ENCODE measurements at places on chromosomes 4 and X.

GRCh38 chr4:92455951-92456350 is 152.2 kb downstream of the GRID2 start:
- no peak for ATAC-seq

DNA sequence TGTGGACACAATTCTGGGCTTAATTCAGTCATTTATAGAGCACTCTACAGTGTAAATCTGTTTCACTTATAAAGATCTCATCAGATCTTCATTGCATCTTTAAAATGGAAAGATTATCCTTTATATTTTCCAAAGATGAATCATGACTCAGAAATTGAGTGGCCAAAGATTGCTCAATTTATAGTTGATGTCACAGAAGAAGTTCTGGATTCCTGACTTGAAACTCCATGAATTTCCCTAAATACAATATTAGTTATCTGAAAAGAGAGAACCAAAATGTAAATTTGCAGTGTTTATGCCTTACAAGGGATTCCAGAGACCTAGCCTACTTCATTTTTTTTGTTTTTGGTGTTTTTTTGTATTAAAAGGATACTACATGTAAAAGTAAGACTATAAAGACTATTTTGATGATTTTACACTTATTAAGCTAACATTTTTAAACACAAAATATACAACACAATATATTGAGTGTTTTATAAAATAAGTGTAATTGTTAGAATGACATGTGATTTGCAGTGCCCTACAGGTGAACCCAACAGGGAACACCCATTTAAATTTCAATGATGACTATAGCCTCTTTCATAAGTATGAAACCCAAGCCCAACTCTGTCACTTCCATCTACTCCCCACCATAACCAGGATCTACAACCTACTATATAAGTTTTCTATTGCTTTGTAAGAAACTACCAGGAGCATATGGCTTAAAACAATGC is 183.5 kb downstream of the PCDH7 start:
- no peak for ATAC-seq

GRCh38 chr4:120081726-120082125 is 15.1 kb upstream of the MAD2L1 start:
- ATAC-seq: no peak

DNA sequence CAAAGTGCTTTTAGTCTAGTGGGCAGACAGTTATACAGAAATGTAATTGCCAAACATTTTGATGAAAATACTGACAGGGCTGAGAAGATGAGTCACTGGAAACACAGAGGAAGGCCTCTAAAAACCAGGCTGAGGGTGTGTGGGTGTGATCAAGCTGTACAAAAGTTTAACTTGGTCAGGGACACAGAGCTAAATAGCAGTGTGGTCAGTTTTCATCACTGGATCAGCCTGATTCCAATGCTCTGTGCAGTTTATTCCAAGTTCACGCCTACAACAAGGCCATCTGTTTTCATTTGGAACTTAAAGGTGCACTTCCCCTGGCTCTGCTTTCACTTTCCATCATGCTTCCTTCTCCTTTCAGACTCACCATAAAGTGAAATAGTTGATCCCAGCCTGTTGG is 10.6 kb downstream of the CENPVL3 start:
- peak; percentile 52 for ATAC-seq

- no peak for ATAC-seq
These were observed 226.1 kb upstream of the KCNIP4 start for GRCh38 chr4:22174640-22175039.

- ATAC-seq: no peak
These were observed 2.7 kb upstream of the CCNQ start for GRCh38 chrX:153601511-153602110.

DNA sequence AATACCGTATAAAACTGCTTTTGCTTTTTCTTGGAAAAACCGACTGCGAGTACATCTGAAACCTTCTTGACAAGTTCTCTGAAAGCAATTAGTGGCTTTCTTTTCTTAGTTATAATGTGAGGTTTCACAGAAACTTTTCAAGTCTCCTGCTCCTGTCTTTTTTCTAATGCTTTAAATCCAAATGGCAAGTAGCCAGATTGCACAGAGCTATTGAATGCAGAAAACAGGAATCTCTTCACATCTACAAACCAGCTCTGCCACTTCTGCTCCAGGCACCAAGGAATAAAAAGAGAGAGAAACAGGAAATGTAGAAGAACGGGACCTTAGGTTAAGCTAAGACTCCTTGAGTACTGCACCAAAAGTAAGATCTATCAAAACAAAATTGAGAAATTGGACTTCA is 267.3 kb upstream of the TET2 start:
- ATAC-seq: peak; percentile 52

DNA sequence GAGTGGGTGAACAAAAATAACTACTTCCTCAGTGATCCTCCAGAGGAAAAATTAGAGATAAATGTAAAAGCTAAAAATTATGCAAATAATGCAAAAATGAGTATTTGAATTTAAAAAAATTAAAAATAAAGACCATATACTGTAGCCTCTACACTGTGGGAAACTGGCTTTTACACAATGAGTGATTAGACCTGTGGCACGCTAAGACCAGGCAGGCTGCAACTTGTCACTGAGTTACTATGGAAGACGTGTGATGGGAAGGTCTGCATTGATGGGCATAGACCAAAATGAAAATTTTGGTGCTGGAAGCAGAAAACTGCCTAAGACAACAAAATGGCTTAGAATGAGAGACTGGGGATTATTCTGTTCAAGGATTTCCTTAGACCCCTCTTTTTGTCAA is 30.2 kb downstream of the BTC start:
- ATAC-seq: no peak

GRCh38 chrX:155023907-155024833 is 1.6 kb upstream of the F8 start:
- no peak for ATAC-seq

DNA sequence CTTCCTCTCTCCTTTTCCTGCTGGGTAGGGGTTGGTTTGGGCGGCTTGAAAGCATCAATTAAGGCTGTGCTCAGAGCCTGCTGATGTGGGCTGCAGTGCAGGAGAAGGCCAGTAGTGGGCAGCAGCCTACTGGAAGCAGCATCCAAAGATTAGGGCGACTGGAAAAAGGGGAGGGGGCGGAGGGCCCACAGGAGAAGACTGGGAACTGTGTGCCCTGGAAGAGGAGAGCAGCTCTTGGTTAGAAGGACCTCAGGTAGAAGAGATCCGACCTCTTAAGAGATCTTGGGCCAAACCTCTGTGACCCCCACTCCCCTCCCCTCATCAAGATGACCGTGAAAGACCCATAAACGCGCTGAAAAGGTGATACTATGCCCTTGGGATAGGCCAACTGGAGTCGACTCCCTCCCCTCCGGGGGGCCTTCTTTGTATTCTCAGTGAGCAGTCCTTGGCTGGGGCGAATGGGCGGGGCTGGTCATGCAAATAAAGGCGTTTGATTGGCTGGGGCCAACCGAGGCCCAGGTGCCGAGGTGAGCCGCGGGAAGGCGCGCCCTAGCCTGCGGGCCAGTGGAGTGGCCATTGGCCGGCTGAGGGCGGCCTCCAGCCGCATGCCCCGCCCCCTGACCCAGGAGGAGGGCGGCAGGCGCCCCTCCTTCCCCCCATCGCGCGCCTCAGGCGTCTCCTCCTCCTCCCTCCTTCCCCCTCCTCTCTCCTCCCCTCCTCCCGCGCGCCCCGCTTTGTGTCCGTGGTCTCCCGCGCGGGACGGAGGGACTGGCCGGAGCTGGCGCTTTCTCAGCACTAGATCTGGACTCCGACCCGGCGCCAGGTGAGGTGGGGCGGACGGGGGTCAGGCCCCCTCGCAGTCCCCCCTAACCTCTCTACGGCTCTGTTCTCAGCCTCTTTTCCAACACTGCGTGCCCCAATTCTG is 10.1 kb downstream of the DLG3 start:
- peak; percentile 76 for ATAC-seq

- no peak for ATAC-seq
These were observed 29.8 kb downstream of the SOX3 start for GRCh38 chrX:140475025-140475424.

Measured in activated T-helper 17 cell treated with anti-CD3 and anti-CD28 coated beads, Interleukin-2, amount 50 U/mL, for 72 hours (primary cell).